ENCODE measurements at places on chromosomes 1 and 21.

DNA sequence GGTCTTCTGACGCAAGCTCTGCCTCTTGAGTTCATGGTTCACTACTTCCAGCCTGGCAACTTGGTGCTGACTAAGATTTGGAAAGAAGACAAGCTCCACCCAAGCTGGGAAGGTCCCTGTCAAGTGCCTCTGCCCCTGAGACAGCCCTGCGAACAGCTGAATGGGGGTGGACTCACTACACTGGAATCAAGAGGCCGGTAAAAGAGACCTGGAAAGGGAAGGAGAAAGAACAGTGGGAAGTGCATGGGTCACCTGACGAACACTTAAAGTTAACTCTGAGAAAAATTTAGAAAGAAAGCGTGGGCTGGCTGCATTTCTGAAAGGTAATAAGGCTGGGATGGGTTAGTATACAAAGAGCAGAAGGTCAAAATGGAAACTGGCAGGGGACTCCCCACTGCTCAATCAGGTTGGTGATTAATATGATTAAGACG, 26.1 kb upstream of the ZNF496 start:
- DNase-seq = no peak

DNA sequence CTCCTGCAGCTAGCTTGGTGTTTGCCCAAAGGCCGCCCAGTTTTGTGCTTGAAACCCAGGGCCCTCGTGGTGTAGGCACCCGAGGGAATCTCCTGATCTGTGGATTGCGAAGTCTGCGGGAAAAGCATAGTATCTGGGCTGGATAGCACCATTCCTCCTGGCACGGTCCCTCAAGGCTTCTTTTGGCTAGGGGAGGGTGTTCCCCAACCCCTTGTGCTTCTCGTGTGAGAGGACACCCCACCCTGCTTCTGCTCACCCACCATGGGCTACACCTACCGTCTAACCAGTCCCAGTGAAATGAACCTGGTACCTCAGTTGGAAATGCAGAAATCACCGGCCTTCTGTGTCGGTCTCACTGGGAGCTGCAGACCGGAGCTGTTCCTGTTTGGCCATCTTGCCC, 403.5 kb downstream of the USP25 start:
- no peak for DNase-seq

- DNase-seq = no peak
These were observed 1353.1 kb upstream of the ADGRL4 start for GRCh38 chr1:80359666-80360065.

DNA sequence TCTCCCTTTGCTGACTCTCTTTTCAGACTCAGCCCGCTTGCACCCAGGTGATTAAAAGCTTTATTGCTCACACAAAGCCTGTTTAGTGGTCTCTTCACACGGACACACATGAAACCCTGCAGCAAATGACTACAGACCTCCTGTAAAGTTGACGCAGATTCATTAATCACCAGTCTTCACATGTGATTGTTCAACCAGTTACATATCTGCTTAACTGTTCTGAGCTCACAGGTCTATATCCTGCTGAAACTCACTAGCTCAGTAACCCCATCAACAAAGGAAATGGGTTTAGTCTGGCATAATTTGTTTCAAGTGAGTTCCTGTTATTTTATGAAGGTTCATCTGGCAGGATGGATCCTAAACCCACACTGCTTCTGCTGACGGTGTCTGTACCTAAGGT, 68.4 kb upstream of the GJA8 start:
- DNase-seq = no peak

Data from C1 segment of cervical spinal cord (tissue), 14 donors.